ENCODE measurements at places on chromosomes 7 and 10. TPM values are rescaled to one million over a fixed set of nuclear protein-coding genes. Genes with fewer than 3 reads are reported as not detected.

GRCh38 chr7:137755846-137756651 is 90.7 kb downstream of the DGKI start:
- no peak overlapping the region for H3K4me3 ChIP-seq
- H3K4me1 ChIP-seq: no peaks in the 10 kb centered on the region
- DNase-seq: no peak
- 0 out of 2 replicates have a peak, but pooled peaks cover 2% of the 10 kb centered on the region for H3K27me3 ChIP-seq
- H3K27ac ChIP-seq: no peak overlapping the region

The ZNF503 gene
- total RNA-seq: 10.4 TPM

- H3K36me3 ChIP-seq: no peaks in the 10 kb centered on the region
- H3K4me3 ChIP-seq: no peak overlapping the region
- no peak for DNase-seq
Measured at GRCh38 chr10:103834436-103835095, 20.8 kb downstream of the SH3PXD2A start.

DNA sequence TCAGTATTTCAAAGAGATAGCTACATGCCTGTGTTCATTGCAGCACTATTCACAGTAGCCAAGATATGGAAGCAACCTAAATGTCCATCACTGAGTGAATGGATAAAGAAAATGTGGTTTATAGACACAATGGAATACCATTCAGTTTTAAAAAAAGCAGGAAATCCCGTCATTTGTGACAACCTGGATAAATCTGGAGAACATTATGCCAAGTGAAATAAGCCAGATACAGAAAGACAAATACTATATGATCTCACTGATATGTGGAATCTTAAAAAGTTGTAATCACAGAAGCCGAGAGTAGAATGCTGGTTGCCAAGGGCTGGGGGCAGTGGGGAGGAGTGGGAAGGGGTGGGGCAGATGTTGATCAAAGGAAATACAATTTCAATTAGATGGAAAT is 235.8 kb upstream of the IGFBP3 start:
- peaks cover 2% of the 10 kb centered on the region for H3K4me1 ChIP-seq
- H3K27ac ChIP-seq: no peak overlapping the region
- H3K27me3 ChIP-seq: no peaks in the 10 kb centered on the region
- no peak overlapping the region for H3K4me3 ChIP-seq
- no peak for DNase-seq
- no peaks in the 10 kb centered on the region for H3K36me3 ChIP-seq

DNA sequence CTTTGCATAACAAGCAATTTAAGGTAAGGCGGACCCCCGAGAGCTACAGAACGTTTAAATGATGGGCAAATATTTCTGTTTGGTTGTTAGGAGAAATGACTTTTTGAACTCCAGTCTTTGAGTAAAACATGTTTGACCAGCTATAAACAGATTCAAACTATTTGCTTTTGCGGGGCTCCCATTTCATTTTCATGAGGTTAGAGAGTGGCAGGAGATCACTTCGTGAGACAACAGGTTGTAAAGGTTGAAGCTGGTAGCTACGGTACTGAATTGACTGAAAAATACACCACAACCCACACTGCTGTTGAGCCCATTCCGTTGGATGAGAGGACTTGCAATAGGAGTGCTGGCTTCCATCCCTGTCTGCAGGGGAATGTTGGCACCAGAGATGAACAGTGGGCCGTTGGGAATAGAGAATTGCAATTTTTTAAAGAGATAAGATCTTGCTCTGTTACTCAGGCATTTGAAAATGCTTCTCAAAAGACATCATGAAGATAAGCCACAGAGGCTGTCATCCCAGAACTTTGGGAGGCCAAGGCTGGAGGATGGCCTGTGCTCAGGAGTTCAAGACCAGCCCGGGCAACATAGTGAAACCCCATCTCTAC is 65.7 kb upstream of the CARD11 start:
- H3K36me3 ChIP-seq: no peaks in the 10 kb centered on the region
- H3K4me1 ChIP-seq: no peaks in the 10 kb centered on the region
- DNase-seq: no peak
- H3K27me3 ChIP-seq: no peaks in the 10 kb centered on the region

DNA sequence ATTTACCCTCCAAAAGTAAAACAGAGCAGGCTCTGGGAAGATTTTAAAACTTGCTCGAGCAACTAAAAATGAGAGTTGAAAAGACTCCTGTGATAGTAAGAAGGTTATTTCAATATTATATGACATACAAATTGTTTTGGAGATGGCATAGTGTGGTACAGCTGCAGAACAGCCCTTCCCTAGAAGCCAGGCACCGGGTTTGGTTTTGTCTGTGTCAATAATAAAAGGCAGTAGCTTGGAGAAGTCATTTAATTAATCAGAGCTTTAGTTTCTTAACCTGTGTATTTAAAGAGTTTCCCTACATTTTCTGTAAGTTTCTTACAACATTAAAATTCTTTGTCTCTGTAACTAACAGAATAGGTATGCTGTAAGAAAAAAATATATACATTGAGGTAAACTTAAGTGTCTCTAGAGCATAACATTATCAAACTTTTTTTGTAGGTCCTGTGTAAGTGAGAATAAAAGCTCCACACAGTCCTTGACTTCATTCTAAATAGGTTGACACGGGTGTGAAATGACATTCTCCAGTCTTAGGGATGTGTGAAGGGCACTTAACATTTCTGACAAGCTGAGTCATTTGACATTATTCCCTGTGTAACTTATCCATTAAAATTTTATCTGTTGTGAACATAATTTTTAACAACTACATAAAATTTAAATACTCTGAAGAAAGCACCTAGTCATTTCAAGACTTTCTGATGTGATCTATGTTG is 425.0 kb upstream of the ETV1 start:
- H3K27ac ChIP-seq: no peak overlapping the region
- no peaks in the 10 kb centered on the region for H3K4me1 ChIP-seq
- no peaks in the 10 kb centered on the region for H3K36me3 ChIP-seq
- no peak overlapping the region for H3K4me3 ChIP-seq
- no peaks in the 10 kb centered on the region for H3K27me3 ChIP-seq

The SLC13A1 gene
- not detected for total RNA-seq

DNA sequence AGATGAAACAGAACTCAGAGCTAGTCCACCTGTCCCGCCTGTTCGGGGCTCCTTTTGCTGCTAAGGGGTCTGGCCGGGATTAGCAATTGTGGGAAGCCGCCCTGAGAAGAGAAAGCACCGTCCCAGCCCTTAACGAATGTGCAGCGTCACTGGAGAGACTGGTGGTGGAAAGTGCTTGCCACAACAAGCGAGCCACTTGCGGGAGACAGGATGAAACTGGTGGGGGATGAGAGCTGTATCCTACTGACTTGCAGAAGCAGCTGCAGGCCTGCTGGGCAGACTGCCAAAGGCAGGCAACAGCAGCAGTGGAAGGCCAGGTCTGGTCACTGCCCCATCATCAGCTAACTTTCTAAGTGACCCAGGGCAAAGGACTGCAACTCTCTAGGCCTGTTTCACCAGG is 95.4 kb downstream of the FAM53B start:
- DNase-seq: no peak
- no peak overlapping the region for H3K4me3 ChIP-seq
- peaks cover 12% of the 10 kb centered on the region for H3K4me1 ChIP-seq
- no peaks in the 10 kb centered on the region for H3K27me3 ChIP-seq
- no peak overlapping the region for H3K27ac ChIP-seq

DNA sequence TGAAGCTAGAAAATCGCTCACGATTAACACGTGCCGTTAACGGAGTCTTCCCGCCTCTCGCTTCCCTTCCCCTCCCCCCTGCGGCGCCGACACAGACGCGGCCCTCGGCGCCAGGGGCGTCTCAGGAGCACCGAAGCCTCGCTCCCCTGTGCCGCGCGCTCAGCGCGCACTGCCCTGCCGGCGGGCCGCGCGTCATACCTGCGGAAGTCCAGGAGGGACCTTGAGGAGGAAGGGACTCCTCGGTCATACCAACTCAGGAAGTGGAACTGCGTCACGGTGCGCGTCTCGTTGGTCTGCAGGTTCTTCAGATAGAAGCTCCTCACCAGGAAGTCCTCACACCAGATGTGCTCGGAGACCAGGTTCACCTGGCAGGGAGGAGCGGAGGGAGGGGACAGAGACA is 239.6 kb downstream of the DNAJB6 start:
- no peak overlapping the region for H3K27ac ChIP-seq
- H3K4me1 ChIP-seq: no peaks in the 10 kb centered on the region
- H3K36me3 ChIP-seq: no peaks in the 10 kb centered on the region
- DNase-seq: no peak
- H3K27me3 ChIP-seq: no peaks in the 10 kb centered on the region
- H3K4me3 ChIP-seq: no peak overlapping the region

DNA sequence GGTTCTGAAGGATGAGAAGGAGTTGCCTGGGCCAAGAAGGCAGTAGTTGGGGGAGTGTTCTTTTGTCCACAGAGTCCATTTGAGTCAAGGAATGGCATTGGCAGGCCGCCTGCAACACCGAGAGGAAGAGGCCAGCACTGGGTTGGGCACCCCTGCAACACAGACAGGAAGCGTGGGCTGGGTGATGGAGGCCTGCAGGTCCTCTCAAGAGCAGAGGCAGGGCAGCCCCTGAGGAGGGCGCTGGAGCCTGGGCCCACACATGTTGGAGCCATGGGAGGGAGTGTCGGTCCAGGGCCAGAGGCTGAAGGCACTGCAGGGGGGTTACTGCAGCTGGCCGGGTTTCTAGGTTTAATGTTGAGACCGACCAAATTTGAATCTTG is 137.3 kb downstream of the PTPN20 start:
- no peaks in the 10 kb centered on the region for H3K27me3 ChIP-seq
- no peaks in the 10 kb centered on the region for H3K4me1 ChIP-seq
- no peak for DNase-seq
- H3K4me3 ChIP-seq: no peak overlapping the region
- no peak overlapping the region for H3K27ac ChIP-seq

DNA sequence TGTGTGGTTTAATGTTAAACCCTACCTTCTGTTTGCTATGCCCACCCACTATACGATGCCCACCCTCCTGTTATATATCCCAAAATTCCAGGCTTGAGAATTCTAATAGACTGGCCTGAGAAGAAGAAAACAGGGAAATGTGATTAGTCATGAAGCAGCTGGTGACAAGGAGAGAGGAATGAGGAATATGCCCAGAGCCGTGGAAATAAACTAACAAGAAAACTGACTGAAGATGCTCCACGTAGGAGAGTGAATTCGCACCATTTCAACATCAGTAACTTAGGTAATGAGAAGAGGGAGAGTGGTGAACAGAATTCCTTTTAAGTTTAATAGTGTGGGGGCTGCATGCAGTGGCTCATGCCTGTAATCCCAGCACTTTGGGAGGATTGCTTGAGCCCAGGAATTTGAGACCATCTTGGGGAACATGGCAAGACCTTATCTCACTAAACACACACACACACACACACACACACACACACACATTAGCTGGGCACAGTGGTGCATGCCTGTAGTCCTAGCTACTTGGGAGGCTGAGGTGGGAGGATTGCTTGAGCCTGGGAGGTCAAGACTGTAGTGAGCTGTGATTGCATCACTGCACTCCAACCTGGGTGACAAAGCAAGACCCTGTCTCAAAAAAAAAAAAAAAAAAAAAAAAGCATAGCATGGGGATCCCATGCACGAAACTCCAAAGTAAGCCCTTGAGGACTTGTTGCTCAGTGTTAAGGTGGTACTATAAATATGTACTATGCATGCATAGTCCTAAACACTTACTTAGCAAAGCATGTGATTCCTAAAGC is 16.1 kb upstream of the SYPL1 start:
- no peak overlapping the region for H3K4me3 ChIP-seq
- no peaks in the 10 kb centered on the region for H3K36me3 ChIP-seq
- H3K27ac ChIP-seq: no peak overlapping the region
- 0 out of 2 replicates have a peak, but pooled peaks cover 2% of the 10 kb centered on the region for H3K4me1 ChIP-seq

The TRPV5 gene
- total RNA-seq: not detected

The LIPJ gene
- not detected for total RNA-seq

The PODXL gene
- 32.3 TPM for total RNA-seq

The ARHGEF5 gene
- total RNA-seq: 37.1 TPM
